ENCODE measurements at places on chromosomes 2 and 18.

- DNase-seq, result no peak
Observed at GRCh38 chr2:54864096-54864495, 140.6 kb downstream of the EML6 start.

GRCh38 chr2:117170897-117171296 is 643.6 kb upstream of the DDX18 start:
- DNase-seq, result no peak

DNA sequence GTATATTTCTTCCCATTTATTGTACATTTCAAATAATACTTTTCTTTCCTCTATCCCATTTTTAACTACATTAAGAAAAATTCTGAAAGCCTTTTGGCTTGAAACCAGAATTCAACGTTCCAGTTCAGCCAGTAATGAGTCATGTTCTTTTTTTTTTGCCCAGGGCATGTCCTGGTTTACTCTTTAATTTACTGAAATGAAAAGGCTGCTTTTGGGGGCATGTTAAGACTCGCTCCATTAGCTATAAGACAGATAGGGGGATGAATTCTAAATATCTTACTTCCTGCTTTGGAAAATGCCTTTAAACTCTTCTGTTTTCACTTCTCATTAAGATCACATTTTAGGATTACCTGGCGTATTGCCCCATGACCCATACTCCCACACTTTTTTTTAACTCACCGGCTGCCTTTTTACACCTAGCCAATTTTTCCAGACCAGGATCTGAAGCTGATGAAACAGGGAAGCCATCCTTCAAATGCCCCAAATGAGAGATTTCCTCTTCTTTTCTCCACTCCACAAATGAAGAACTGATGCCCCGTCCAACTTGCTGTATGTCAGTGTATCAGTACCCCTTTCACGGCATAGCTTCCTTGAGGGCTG is 585 bp downstream of the ABCA12 start:
- no peak for DNase-seq

DNA sequence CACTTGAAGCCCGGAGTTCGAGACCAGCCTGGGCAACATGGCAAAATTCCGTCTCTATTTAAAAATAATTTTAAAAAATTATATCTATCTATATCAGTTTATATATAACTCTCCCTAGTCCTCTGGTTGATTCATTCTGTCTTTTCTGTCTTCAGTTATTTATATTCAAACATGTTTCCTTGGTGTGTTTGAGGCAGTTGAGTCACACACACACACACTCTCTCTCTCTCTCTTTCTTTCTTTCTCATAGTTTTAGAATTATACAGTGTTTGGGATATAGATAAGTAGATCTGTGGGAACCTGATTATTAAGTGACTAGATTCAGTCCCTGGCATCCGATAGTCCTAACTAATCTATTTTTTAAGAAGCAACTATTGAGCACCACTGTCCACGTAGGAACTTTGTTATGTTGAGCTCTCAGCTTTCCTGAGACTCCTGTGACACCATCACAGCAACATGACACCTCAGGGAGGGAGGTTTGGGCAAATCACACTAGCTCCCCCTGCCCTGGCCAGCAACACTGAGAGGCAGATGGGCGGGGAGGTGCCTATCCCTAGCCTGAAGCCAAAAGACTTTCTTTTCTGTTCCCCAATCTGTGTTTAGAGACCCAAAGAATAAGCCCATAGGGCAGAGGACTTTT is 482.7 kb downstream of the DLGAP1 start:
- no peak for DNase-seq

- DNase-seq, result no peak
Observed at GRCh38 chr18:79367480-79367879, 28.2 kb upstream of the NFATC1 start.

DNA sequence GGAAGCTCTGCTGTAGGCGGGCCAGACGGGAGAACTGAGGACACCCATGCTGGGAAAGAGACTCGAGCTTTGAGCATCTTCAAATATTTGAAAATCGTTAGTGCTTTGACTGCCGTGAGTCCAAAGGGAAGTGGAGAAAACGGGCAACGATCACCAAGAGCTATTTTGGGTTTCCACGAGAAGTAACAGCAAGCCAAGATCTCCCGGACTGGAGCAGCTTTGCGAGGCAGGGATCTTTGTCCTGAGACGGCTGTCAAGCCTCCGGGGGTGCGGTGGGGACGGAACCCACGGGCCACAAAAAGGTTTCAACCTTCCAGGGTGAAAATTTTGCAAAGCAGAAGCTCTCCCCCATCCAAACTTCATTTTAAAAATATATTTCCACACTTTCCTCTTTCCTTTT is 195.8 kb downstream of the NDUFA10 start:
- no peak for DNase-seq

- no peak for DNase-seq
Observed at GRCh38 chr2:190068764-190069163, 6.2 kb upstream of the MSTN start.

GRCh38 chr2:20939931-20940795 is 103.7 kb downstream of the APOB start:
- no peak for DNase-seq

GRCh38 chr18:11587846-11588245 is 21.6 kb upstream of the SLC35G4 start:
- DNase-seq, result no peak

- DNase-seq, result peak; percentile 10
Observed at GRCh38 chr2:167783261-167784083, 463.9 kb downstream of the STK39 start.

DNA sequence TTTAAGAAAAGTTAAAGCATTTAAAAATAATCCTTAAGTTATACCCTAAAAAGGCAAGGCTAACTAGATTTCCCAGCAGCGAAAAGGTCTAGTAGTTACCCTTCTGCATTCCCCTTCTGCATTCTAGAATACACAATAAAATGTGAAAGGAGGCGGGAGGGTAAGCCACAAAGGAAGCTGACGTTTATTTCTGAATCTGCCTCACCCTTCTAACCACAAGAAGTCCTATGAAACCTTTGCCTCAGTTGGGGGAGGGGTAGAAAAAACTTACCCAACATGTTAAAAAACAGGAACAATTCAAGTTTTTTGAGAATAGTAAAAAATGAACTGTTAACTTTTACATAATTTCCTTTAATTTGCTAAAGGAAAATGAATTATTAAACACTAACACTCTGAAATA is 11.3 kb downstream of the STK17B start:
- peak; percentile 68 for DNase-seq

DNA sequence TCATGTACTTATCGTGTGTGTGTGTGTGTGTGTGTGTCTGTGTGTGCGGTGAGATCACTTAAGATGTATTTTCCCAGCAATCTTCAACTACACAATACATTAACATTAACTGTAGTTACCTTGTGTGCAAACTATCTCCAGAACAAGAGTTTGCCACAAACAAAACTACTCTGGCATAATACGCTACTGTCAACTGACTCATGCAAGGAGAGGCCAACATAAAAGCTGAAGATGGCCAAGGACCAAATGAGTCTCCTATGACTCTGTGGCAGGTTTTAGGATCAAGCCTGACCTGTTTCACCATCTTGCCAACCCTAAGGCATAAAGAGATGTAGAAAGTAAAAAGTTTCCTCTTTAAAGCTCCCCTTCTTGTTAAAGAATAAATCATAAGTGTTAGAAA is 20.1 kb downstream of the CYB5A start:
- no peak for DNase-seq

DNA sequence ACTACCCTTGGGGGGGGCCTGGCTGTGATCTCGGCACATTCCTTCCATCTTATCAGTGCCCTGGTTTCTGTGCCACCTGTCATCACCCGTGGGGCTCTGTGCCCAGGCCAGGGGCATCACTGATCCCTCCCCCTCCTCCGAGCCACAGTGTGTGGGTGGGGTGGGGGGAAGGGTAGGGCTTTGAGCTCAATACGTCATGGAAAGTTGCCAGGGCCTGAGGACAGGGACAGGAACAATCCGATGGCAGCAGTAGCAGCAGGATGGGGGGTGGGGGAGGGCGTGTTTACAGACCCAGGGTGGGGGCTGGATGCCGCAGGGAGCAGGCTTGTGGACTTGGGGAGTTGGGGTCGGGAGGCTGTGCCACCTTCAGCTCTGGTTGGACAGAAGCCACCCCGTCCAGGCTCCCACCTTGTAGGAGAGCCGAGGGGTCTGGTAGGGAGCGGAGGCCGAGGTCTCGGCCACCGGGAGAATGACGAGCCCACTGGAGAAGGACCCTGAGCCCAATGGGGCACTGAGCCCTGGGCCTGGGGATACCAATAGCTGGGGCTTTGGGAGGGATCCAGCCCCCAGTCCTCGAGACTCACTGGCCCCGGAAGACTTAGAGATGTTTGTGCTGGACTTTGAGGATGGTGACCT is 3.5 kb downstream of the SLC4A3 start:
- no peak for DNase-seq

- DNase-seq, result no peak
Observed at GRCh38 chr2:137050949-137051348, 285.6 kb downstream of the THSD7B start.

GRCh38 chr2:108199726-108200125 is 40.0 kb upstream of the SULT1C3 start:
- DNase-seq, result no peak

- DNase-seq, result no peak
Observed at GRCh38 chr2:9650119-9650821, 19.5 kb upstream of the YWHAQ start.

DNA sequence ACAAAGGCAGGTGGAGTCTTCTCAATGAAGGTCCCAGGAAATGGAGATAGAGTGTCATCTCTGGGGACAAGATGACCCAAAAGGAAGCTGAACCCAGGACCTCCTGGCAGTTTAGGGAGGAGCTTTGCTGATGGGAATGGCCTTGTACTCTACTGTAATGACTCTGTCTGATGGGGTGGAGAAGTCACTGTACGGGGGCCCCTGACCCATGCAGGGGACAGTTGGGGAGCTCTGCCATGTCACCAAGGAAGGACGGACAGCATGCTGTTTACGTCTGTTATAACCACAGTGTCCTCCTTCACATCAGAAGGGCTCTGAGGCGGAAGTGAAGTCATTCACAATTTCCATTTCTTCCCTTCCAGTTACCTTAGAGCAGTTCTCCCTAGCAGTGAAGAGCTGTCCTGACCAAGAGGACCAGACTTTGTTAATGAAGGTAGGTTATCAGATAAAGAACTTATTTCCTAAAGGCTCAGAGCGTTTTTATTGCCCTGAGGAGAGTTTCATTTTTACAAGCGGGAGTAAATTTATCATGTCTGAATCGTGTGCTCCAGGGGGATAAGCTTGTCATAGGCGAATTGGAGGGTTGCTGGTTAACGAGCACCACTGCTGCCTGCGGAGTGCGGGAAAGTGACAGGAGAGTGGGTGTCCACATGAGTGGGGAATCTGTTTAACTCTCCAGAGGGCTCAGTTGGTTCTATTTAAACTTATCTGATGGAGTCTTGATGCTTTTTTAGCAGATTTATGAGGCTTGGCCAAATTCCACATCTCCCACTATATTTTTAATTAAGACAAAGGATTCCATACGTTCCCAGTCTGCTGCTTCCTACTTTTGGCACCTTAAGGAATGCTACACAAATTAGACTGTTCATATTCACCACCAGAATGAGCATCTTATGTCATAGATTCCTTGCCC is 71.6 kb upstream of the BCL2L11 start:
- no peak for DNase-seq

DNA sequence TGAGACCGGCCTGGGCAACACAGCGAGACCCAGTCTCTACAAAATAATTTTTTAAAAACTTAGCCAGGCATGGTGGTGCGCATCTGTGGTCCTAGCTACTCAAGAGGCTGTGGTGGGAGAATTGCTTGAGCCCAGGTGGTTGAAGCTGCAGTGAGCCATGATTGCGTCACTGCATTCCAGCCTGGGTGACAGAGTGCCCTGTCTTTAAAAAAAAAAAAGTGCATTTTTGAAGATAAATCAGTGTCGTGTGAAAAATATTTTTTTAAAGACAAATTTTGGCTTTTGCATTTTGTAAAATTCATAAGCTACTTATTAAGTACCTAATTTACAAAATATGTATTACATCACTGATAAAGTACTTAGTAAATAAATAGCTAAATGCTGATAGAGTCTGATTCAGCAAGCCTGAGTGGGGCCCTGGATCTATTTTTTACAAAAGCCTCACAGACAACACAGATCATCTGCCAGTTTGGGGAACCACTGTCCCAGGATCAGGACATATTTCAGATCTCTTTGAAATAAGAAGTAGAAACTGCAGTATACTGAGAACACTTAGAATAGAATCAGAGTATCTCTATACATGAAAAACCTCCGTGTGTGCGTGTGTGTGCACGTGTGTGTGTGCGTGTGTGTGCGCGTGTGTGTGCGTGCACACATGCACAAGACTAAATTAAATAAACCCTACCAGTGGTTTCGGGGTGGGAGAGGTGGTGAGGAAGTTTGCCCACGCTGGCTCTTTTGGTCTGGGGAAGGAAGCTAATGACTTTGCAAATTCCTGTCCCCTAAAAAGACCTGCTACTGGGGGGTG is 61.6 kb downstream of the AAK1 start:
- no peak for DNase-seq

All from smooth muscle cell of the brain vasculature (primary cell).